ENCODE measurements at places on chromosomes 7 and 10.

GRCh38 chr10:99560277-99561126 is 27.8 kb downstream of the NKX2-3 start:
- peak; percentile 70 for DNase-seq

- no peak for DNase-seq
Observed at GRCh38 chr7:4884164-4884563, 648 bp upstream of the RADIL start.

DNA sequence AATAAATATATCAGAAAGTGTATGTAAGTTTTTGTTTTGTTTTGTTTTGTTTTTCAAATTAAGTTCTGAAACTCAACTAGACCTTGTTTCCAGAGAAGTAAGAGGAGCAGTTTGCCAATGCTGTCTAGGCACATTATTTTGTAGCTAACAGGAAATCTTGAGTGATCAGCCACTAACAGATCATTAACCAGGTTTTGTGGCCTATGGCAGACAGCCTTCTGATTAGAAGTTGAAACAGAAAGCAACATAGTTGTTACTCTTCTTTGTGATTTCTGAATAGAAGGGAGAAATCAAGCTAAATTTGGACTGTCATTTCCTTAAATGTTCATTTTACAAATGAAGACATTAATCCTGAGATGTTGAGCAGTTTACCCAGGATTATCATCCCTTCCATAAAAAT is 142.6 kb downstream of the PLXDC2 start:
- no peak for DNase-seq

- no peak for DNase-seq
Observed at GRCh38 chr7:123961771-123962170, 36.7 kb downstream of the SPAM1 start.

- no peak for DNase-seq
Observed at GRCh38 chr7:117096330-117096729, 143.0 kb downstream of the ST7 start.

- no peak for DNase-seq
Observed at GRCh38 chr7:55019691-55020465, 1.1 kb downstream of the EGFR start.

GRCh38 chr10:60384011-60384410 is 5.7 kb downstream of the ANK3 start:
- no peak for DNase-seq

DNA sequence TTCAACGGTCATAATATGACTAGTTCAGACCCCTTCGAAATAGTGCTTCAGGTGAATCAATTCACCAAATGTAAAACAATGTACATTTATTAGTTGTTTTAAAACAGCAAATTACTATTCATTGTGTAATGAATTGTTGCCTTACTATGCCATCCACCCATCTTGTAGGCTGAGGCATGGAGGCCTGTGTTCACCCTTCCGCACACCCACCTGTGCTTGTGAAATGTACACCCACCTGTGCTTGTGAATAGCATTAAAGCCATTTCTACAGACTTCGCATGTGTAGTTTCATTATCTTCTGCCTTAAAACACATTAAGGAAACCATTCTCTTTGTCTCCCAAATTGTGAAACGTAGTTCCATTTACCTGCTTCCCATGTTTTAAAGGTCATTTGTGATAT is 16.8 kb downstream of the CLRN3 start:
- DNase-seq, result no peak

- DNase-seq, result no peak
Observed at GRCh38 chr10:2145926-2146478, 408.7 kb upstream of the ADARB2 start.

GRCh38 chr10:82543631-82544030 is 668.6 kb downstream of the NRG3 start:
- no peak for DNase-seq

GRCh38 chr7:138865843-138866242 is 67.8 kb upstream of the ATP6V0A4 start:
- no peak for DNase-seq

GRCh38 chr10:112332022-112332421 is 41.9 kb upstream of the ACSL5 start:
- no peak for DNase-seq

- DNase-seq, result no peak
Observed at GRCh38 chr7:84469034-84469433, 274.4 kb upstream of the SEMA3A start.

DNA sequence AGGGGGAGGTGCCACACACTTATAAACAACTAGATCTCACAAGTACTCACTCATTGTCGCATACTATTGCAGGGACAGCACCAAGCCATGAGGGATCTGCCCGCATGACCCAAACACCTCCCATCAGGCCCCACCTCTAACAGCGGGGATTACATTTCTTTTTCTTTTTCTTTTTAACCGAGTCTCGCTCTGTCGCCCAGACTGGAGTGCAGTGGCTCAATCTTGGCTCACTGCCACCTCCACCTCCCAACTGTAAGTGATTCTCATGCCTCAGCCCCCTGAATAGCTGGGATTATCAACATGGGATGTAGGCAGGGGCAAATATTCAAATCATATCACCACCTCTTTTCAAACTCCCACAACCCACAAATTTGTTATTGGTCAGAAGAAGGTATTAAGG is 76.7 kb downstream of the SKAP2 start:
- DNase-seq, result no peak

DNA sequence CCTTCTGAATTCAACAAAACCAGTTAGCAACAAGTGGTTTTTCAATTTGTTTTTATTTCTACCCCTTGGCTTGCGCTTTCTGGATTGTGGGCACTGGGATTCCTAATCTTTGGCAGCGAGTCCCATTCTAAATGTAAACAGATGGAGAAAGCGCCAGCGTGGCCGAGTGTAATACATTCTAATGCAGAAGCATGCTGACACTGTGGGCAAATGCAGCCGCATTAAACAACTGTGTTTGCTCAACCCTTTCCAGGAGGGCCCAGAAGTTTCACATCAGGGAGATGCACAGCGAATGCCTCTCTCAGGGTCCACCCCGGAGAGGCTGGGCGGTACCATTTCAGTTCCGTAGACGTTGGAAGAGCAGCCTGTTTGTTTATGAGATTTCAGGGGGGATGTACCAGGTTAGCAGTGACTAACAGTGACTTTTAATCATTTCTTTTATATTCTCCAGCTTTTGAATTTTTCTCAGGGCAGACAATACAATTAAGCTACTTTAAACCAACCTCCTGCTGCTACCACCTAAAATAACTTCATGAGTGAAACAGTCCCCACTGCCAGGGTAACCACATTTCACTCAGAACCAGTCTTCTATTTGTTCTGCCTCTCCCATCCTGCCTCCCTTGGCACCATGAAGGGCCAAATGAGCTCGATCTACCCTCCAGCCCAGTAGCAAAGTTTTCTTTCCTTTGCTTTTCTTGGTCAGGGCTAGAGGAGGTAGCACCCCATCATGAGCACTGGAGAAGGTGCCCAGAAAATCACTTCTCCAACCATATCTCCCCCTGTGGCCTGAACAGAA is 164.2 kb upstream of the ITGB1 start:
- DNase-seq, result no peak

DNA sequence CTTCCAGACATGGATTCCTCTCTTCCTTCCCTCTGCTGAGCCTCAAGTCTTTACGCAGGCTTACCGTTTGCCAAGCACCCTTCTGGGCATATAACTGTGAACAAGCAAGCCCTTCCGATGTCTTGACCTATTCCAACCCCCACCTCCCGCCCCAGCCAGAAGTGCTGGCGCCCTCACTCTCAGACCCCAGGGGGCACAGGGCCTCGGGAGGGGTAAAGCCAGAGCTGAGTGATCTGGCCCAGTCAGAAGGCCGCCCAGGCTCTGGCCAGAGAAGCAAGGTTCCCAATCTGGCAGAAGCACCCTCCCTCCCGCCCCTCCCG is 1.2 kb downstream of the PRRT4 start:
- DNase-seq, result no peak

- no peak for DNase-seq
Observed at GRCh38 chr10:114538181-114538906, 119.7 kb downstream of the ABLIM1 start.

- no peak for DNase-seq
Observed at GRCh38 chr7:1810521-1810920, 140.4 kb downstream of the ELFN1 start.

GRCh38 chr10:92857904-92858514 is 9.7 kb downstream of the EXOC6 start:
- no peak for DNase-seq

DNA sequence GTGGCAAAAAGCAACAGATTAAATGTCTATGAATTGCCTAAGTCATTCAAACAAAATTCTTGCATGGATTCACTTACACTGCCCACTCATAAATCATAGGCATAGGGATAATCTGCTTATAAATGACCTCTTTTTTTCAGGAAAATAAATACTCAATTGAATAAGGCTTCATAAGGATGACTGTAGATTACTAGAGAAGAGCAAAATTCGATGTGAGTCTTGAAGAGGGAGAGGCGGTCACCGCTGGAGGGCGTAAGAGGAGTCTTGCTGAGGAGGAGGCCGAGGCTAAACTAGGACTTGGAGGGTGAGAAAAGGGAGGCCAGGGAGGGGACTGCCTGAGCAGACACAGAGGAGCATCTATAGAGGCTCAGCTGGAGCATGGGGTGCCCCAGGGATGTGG is 135.4 kb upstream of the RSU1 start:
- no peak for DNase-seq

DNA sequence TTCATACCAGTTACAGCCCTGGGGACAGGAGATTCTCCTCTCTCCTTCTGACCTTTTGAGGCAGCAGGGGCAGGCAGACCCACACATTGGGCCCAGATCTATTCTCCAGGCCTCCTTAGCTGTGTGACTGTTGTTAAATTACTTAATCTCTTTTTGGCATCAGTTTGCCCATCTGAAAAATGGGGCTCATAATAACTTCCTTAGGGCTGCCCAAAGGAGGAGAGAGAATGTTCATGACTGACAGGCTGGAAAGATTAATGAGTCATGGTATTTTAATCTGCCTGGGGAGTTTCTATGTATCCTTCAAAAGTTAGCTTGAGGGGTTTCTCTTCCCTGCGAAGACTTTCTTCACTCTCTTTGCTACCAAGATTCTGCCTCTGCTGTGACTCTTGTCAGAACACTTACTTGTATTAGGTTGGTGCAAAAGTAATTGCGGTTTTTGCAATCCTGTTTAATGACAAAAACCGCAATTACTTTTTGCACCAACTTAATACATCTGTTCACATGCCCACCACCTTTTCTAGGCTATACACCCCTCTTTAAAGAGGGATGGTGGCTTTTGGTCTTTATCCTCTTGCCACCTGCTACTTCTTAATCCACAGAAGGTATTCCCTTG is 83.4 kb downstream of the ARID5B start:
- no peak for DNase-seq

- DNase-seq, result no peak
Observed at GRCh38 chr10:102785818-102786217, 42.1 kb downstream of the WBP1L start.

- no peak for DNase-seq
Observed at GRCh38 chr10:87803831-87804230, 14.2 kb downstream of the ATAD1 start.

DNA sequence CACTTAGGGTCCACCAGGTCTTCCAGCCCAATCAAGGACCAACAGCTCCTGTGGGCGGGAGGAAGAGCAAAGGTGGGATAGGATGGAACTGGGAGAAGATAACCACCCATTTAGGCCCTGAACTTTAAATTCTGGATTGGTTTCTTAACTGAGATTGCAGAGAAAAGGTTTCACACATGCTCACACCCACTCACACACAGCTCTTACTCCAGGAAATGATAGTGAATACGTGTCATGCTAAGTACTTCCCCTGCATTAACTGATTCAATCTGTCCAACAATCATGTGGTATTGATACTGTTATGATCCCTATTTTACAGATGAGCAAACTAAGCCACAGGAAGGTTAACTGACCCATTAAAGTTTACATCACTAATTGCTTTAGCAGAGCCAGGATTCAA is 4.6 kb upstream of the CYP3A4 start:
- no peak for DNase-seq

GRCh38 chr7:141012696-141013344 is 1.9 kb downstream of the MRPS33 start:
- no peak for DNase-seq

- no peak for DNase-seq
Observed at GRCh38 chr7:139033346-139034114, 2.3 kb downstream of the ZC3HAV1L start.

GRCh38 chr7:87934699-87935383 is 790 bp downstream of the ADAM22 start:
- DNase-seq, result no peak

DNA sequence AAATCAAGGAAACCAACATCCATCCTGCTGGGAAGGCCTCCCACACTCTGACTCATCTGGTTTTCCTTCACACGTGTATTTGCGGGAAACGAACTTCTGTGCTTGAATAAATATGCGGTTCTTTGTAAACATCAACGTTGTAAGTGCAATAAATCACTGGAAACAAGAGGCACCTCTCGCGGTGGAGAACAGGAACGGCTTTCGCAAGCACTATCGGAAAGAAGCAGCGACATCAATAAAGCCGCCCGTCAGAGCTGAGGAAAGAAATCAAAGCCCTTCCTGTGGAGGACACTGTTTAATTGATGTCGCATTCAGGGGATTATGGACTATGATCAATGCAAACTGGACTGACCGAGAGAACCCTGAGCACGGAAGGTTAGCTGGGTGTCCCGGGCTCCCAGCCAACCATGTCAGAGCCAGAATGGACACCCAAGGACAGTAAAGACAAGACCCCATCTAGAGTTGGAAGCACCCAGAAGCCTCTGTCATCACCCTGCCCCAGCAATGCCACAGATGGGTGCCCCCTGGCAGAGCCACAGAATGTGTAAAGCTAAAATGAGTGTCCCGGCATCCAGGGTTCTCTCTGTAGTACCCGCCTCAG is 37.6 kb downstream of the OAT start:
- no peak for DNase-seq

DNA sequence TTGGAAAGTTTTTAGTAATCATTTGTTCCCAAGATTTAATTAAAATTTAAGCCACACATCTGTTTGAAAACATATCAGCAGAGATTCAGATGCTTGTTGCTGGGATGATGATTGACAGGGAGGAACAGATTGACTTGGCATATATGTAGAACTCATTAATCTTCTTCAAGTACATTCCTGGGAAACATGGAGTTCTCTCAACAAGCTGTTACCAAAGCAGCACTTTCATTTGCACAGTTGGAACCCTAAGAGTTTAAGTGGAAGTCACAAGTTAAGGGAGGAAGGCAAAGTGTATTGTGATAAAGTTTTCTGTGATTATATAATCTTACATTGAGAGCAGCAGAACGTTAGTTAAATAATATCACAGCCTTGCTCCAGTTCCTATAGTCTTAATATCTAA is 485.4 kb upstream of the CELF2 start:
- DNase-seq, result no peak

All from A549 (cell line).